Renal pelvis (tissue), 12 donors: ENCODE measurements at places on chromosomes 1 and 21. TPM values are rescaled to one million over a fixed set of nuclear protein-coding genes. Genes with fewer than 3 reads are reported as not detected.

- no peak for DNase-seq
Measured at GRCh38 chr21:28927130-28927529, 65.5 kb downstream of the LTN1 start.

The MPZ gene
- polyA plus RNA-seq, result 3.6 TPM

- DNase-seq, result no peak
Measured at GRCh38 chr1:241114699-241115233, 242.2 kb downstream of the RGS7 start.

- peak; percentile 23 for DNase-seq
Measured at GRCh38 chr1:200739702-200740570, 1.2 kb downstream of the CAMSAP2 start.

The GNAT2 gene
- 0.20 TPM for polyA plus RNA-seq

DNA sequence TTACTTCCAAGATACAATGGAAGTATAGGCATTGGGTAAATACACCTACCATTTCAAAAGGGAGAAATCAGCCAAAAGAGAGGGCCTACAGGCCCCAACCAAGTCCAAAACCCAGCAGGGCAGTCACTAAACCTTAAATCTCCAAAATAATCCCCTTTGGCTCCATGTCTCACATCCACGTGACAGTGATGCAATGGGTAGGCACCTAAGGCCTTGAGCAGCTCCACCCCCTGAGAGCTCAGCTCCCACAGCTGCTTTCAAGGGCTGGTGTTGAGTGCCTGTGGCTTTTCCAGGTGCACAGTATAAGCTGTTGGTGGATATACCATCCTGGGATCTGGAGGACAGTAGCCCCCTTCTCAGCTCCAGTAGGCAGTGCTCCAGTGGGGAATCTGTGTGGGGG is 72.5 kb downstream of the UROD start:
- DNase-seq, result no peak

The ASB17 gene
- not detected for polyA plus RNA-seq

The ADAMTS1 gene
- polyA plus RNA-seq, result 90.6 TPM

The HES2 gene
- polyA plus RNA-seq, result 0.33 TPM

The SETD4 gene
- polyA plus RNA-seq, result 46.6 TPM

The CYP4X1 gene
- polyA plus RNA-seq, result 7.3 TPM

DNA sequence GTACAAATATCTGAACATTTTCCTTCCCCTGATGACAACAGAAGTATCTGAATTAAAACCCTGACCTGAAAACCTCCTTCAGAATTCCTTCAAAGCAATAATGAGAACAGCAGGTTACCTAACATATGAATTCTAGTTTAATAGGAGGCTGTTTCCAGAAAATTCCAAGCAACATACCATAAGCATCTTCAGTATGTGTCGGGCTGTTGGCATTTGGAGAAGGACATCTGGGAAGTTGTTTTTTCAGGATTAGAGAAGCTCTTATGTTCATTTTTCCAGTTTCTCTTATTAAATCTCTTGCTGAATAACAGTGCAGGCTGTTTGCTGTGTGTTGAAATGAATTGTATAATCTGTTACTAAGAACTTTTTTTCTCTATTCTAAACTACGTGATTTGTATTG is 101.5 kb downstream of the PLA2G4A start:
- DNase-seq, result no peak

DNA sequence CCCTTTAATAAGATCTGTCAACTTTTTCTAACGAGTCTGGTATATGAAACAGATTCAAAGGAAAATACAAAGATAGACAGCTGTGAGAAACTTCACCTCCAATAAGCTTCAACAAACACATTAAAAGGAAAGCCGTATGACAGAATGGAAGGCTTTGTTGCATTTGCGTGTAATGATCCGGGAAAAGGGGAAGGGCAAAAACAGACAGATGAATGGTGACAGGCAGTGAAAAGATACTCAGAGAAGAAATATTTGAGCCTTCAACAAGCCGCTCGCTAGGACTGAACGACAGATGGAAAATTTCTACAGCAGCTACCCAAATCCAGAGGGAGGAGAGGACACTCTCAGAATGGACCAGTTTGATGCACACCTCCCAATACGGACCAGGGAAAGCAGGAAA is 14.9 kb downstream of the COPA start:
- DNase-seq, result no peak

DNA sequence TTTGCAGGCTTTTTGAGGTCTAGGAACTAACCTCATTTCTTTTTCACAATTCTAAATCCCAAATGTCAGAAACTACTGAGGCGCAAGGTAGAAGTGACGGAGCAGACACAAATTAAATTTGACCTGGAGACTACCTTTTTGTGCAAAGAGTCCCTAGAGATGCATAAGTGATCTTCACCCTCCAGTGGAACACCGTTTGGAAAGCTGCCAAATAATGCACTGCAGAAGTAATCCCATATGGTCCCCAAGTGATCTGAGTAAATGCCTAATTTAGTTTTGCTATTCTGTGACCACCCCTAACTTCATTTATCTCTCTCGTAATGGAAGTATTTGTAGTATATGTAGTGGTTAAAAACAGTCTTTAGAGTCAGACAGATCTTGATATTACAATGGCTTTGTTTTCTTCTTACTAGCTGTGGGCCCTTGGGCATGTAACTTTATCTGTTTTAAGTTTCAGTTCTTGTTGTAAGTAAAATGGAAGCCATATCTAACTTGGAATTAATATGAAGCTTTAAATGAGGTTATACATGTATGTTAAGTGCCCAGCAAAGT is 70.4 kb upstream of the IPO9 start:
- DNase-seq, result no peak

DNA sequence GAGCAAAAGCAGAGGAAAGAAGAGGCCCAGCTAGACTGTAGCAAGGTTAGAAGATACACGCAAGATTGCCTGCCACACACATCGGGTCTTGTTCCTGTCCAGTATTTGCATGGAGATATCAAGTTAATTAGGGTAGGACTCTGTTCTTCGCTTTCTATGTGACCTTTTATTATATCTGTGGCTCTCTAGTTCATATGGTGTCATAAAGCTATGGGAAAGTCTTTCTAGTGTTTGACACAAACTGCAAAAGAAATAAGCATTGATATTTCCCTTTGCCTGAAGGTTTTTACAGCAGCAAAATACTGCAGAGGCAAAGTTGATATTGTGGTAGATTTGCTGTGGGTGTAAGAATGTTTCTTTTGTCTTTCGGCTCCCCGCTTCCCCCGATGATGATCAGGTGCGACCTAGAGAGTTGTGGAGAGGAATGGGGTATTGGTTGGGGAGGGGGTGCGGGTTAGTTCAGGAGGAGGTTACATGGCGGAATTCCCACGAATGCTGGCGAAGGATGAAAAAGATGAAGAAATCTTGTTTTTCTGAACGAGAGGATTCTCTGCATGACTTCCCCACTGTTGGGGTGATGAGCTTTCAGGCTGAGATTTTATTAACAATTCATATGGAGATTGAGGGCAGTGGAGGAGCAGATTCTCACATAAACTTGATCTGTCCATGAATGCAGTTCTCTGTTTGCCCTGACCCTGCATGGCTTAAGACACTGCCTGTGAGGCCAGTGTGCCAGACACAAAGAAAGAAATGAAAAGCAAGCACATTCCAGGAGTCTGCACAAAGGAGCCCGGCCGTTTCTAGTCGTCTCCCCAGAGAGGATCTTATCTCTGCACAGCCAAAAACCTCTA is 550.2 kb downstream of the USP25 start:
- DNase-seq, result no peak

- DNase-seq, result no peak
Measured at GRCh38 chr1:22953740-22954141, 18.9 kb downstream of the LACTBL1 start.

DNA sequence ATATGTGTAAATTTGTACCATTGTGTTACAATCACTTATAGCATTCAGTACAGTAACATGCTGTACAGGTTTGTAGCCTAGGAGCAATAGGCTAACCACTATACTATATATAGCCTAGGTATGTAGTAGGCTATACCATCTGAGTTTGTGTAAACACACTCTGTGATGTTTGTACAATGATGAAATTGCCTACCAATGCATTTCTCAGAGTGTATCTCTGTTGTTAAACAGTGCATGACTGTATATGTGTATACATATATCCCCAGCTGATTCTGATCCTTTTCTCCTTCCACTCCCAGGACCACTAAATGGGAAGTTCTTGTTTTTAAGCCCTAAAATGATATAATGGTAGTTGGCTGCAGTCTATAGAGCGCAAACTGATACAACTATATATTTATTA is 7.8 kb downstream of the GNPAT start:
- DNase-seq, result no peak

DNA sequence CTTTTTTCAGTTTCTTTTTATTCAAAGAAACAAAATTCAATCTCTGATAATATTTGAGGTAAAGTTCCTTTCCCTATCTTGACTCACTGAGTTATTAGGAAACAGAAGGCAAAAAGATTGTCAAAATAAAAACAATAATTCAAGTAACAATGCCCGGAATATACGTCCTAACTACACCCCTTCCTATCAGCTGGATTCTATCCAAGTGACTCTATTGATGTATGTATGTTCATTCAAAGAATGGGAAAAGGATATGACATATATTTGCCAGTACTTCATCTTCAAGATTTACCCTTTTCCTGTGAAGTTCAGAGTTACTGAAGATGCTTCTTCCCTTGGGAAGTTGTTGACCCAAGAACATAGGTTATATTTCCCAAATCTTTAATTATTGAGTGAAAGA is 13.7 kb downstream of the SPRTN start:
- DNase-seq, result no peak

- DNase-seq, result no peak
Measured at GRCh38 chr21:36918291-36918690, 48.2 kb downstream of the HLCS start.

GRCh38 chr1:41914516-41914915 is 4.2 kb downstream of the HIVEP3 start:
- DNase-seq, result no peak

DNA sequence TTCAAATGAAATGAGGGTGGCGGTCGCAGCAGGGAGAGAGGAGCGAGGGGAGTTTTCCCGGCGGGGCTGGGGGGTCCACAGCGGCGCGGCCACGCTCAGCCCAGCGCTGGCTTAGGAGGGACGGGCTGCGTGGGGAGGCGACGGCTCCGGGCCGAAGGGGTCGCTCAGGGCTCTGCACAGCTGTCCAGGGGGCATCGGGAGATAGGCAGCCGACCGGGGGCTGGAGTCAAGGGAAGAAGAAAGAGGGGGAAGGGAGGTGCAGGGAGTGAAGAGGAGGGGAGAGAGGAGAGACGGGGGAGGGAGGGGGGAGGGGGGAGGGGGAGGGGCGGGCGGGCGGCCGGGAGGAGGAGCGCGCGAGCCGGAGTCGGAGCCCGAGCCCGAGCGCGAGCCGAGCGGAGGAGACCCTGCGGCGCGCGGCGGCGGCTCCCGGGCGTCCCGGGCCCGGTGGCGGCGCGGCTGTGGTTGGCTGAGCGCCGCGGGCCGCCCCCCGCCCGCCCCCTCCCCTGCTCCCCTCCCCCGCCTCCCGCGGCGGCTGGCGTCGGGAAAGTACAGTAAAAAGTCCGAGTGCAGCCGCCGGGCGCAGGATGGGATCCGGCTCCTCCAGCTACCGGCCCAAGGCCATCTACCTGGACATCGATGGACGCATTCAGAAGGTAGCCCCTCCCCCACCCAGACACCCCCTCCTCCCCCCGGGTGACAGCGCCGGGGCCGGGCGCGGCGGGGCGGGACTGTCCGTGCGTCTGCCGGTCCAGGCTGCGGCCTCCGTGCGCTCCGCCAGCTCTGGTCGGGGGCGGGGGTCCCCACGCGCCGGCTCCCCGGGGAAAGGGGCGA is at the start of gene PDE9A:
TSS of gene PDE9A (plus strand) at position 391 of the 831 bp plus-strand sequence. CDS start at position 585, 194 bp downstream.
- DNase-seq, result peak; percentile 57

- no peak for DNase-seq
Measured at GRCh38 chr1:243258731-243259130, 2.9 kb downstream of the SDCCAG8 start.

GRCh38 chr1:54547601-54548388 is at the start of gene ACOT11:
TSS of gene ACOT11 (plus strand) at chr1:54548228. CDS start at chr1:54548310, 82 bp downstream.
- peak; percentile 86 for DNase-seq

DNA sequence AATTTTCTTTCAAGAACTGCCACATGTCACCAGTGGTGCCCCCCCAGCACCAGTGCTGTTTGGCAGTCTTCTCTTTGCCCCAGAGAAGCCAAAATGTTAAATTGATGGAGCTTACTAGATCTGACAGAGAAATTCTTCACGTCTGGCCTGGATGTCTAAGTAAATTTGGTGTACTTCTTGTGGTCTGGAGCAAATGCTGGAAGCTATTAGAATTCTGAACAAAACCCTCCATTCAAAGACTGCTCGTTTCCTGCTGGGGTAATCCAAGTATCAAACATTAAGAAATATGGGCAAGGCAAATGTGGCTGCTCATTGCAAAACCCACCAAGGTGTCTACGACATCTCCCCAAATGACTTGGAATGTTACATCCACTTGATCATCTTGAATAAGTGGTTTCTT is 92.3 kb downstream of the ROR1 start:
- no peak for DNase-seq

DNA sequence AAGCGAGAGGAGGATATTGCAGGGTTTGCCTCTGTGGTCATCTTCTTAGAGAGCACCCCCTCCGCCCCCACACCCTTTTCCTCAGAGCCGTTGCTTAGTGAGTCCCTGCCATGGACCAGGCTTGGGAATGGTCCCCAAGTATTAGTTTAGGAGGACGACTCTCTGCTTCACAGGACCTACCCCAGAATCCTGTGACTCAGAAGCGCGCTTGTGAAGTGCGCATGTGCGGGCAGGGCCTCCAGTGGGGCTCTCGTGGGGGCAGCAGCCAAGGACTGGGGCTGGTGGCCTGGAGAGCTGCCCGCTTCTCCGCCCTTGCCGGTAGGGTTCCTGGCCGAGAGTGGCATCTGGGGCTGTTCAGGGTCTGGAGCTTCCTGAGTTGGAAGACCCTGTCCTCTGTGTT is 37.3 kb upstream of the HMGN1 start:
- DNase-seq, result no peak

DNA sequence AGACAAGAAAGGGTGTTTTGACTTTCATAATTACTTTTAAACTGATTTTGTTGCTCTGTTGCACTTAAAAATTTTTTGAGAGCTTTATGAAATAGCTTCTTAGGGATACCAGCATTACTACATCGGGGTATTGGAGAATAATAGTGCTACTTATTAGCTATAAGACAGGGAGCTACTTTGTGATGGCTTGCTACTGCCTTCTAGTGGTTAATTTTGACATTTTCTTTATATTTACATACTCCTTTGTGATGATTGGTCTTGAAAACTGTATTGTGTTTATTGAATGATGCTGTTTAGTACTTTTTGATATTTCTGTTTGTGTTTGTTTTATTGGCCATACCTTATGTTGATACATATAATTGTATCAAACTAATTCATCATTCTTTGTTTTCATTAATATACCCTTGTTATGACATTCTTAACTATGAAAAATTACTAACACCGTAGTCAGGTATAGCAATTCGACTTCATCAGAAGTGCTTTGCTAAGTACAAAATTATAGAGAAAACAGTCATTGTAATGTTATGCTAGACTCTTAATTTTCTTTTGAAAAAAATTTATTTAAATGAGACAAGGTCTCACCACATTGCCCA is 85.5 kb downstream of the CLIC4 start:
- peak; percentile 68 for DNase-seq

- DNase-seq, result peak; percentile 64
Measured at GRCh38 chr21:35840197-35840799, 220.0 kb downstream of the SETD4 start.

The CD1B gene
- not detected for polyA plus RNA-seq

The NPHS2 gene
- 411 TPM for polyA plus RNA-seq

The MORN1 gene
- 17.9 TPM for polyA plus RNA-seq

- no peak for DNase-seq
Measured at GRCh38 chr1:28071813-28072212, 16.6 kb downstream of the EYA3 start.

The TNFAIP8L2 gene
- 1.3 TPM for polyA plus RNA-seq

The OR2M3 gene
- polyA plus RNA-seq, result 0.03 TPM

The NUP133 gene
- polyA plus RNA-seq, result 43.2 TPM

- DNase-seq, result no peak
Measured at GRCh38 chr21:43605320-43606215, 53.7 kb downstream of the HSF2BP start.

The AKR7A3 gene
- polyA plus RNA-seq, result 3.6 TPM

- DNase-seq, result no peak
Measured at GRCh38 chr1:26278303-26278702, 1.6 kb upstream of the SH3BGRL3 start.
